ENCODE measurements at places on chromosomes 5 and 9.

- DNase-seq, result no peak
Observed at GRCh38 chr5:179321206-179321987, 23.9 kb downstream of the ADAMTS2 start.

DNA sequence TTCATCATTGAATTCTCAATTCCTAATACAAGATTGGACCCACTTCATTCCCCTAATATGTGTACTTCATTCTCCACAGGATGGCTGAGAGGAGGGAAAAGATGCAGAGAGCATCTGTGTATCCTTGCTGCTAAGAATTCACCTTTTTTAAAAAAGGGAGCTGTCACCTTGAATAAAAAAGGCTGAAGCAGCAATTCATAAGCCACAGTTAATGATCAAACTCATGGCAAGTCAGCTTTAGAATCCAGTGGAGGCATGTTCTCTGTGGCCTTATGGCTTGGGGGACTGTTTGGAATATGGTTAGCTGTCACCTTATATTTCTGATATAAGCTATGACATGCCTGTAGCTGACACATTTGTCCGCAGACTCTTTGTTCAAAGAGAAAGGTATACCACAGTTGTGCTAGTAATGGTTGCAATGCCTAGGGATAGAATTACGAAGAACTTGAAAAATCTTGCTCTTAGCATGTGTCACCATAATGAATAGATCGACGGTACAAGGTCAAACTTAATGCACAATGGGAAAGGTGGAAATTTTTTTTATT lies 256.8 kb upstream of the TNC start:
- DNase-seq, result no peak

DNA sequence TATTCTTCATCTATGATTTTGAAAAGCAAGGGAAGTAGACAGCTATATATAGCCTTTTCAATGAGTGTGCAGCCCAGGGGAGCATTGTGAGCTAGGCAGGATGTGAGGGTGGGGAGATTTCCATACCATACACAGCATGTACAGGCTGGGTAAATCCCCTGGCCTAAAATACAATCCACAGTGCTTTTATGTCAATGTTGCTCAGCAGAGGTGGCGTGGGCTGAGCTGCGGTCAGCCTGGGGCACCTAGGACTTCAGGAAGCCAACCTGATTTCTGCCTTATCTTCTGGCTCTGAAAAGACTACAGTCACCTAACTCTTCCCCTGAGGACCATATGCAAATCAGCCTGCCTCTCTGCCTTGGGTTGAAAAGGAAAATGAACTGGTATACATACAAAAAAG lies 6.3 kb upstream of the GARIN3 start:
- no peak for DNase-seq

- no peak for DNase-seq
Observed at GRCh38 chr5:36915653-36916052, 39.1 kb downstream of the NIPBL start.

- no peak for DNase-seq
Observed at GRCh38 chr9:1202512-1203280, 152.5 kb downstream of the DMRT2 start.

DNA sequence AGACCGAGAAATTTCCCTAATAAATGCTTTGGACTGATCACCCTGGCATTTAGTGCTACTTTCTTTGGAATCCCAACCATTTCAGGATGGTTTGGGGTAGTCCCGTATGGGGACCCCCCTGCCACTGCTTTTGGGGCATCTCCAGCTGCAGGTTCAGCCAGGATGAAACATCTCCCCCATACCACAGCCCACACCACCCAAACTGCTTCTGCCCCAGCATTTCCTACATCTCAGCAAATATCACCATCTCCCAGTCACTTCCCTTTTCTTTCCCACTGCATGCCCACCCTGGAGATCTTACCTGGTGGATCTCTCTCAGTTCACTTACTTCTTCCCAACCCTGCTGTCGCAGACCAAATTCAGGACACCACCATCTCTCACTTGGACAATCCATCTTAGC lies 4.8 kb upstream of the P4HA2 start:
- DNase-seq, result no peak

DNA sequence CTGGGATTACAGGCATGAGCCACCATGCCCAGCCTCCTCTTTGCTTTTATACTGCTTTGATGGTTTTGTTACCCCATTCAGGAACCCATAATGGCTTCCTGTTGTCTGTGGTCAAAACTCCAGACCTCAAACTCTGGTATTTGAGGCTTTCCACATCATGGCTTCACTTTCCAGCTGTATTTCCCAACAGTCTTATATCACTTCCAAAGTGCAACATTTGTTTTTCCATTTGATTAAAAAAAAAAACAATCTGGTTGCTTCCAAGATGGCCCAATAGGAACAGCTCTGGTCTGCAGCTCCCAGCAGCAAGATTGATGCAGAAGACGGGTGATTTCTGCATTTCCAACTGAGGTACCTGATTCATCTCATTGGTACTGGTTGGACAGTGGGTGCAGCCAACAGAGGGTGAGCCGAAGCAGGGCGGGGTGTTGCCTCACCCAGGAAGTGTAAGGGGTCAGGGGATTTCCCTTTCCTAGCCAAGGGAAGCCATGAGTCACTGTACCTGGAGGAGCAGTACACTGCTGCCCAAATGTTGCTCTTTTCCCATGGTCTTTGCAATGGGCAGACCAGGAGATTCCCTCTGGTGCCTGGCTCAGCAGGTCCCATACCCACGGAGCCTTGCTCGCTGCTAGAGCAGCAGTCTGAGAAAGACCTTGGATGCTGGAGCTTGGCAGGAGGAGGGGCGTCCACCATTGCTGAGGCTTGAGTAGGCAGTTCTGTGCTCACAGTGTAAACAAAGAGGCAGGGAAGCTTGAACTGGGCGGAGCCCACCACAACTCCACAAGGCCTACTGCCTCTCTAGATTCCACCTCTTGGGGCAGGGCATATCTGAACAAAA lies 458.4 kb downstream of the KDM4C start:
- no peak for DNase-seq

DNA sequence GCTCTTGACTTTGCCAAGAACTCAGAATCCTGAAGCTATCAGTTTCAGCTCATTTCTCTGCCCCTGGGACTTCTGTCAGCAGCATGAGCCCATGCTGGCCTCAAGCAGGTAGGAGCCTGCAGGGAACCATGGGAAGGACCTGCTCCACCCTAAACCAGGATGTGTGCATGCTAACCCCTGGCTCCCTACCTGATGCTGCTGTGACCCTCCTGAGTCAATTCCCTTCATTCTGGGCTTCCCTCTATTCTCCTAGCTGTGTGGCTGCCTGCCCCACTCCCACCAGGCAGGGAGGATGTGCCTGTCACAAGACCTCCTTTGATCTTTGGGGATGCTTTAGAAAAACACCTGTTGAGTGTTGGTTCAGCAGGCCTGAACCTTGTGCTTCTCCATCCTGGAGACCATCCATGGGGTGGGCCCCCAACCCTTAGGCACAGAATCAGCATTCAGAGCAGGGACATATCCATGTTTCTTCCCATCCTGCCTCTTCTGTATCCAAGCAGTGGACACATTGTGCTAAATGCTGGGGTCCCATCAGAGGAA lies 117.1 kb upstream of the CCL21 start:
- DNase-seq, result no peak
